LHCN-M2 (cell line): ENCODE measurements at places on chromosomes 5 and 9. TPM values are rescaled to one million over a fixed set of nuclear protein-coding genes. Genes with fewer than 3 reads are reported as not detected.

DNA sequence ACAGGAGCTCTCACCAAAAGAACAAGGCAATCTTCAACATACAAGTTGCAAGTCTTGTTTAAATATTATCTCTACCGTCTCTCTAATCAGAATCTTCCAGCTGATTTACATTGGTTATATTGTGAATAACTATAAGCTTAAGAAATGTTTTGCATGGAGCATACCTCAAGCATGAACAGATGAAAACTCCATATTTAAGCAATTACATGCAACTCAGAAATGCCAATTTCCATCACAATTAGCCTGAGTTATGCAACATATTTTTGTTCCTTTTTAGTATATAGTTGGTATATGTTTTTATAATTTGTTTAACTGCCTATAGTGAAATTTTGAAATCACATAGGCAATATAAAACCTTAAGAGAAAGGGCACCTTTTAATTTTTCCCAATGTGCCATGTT is 142.5 kb downstream of the DENND1A start:
- no peak for DNase-seq

DNA sequence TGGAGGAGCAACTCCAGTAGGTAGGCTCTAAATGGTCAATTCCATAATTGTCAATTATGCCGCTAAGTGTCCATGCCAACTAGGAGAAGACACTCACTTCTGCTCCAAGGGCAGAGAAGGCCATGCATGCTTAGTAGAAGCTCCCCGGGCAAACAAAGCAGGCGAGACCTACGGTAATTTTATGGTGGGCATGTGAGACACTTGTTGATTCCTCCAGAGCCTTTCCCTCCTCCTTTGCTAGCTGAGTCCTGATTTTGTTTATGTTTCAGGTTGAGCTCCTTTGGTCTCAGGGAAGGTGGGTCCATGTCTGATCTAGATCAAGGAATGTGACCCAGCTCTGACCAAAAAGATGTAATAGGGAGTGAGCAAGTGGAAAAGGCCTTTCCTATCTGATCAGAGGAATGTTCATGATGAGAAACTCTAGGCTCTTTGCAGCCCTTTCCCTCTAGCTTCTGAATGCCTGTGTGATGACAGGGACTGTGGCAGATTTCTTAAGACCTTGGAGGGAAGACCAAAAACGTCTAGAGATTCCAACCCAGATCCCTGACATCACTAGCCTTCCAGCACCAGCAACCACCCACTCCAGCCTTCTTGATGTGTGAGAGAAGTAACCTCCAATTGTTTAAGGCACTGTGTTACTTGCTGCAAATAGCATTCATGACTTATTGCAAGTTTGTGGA is 7.7 kb upstream of the CPEB4 start:
- peak; percentile 22 for DNase-seq

GRCh38 chr5:113043491-113043931 is 66.9 kb downstream of the DCP2 start:
- peak; percentile 25 for DNase-seq

Gene STK32A
- 0.23 TPM in 1 of 2 replicates, not detected in the other for total RNA-seq

Gene LTC4S
- total RNA-seq, result not detected in 2 replicates

DNA sequence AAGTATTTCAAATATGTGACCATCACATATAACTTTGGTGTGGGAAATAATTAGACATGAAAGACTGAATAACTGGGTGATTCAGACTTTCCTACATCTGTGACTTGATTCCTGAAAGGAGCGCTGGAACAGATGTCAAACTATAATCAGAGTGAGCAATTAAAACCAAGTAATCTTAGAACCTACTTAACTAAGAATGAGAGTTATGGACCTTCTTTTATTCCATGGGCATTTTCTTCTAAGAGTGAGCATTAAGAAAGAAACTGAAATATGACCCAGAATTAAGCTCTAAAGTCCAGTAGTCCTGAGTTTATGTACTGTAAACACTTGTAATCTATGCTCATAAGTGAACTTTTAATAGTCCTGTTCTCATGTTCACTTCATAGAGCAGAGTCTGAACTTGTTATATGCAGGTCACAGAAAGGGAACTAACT is 68.4 kb downstream of the PAM start:
- peak; percentile 83 for DNase-seq

Gene MYORG
- total RNA-seq, result 1.2 and 1.5 TPM in 2 replicates

DNA sequence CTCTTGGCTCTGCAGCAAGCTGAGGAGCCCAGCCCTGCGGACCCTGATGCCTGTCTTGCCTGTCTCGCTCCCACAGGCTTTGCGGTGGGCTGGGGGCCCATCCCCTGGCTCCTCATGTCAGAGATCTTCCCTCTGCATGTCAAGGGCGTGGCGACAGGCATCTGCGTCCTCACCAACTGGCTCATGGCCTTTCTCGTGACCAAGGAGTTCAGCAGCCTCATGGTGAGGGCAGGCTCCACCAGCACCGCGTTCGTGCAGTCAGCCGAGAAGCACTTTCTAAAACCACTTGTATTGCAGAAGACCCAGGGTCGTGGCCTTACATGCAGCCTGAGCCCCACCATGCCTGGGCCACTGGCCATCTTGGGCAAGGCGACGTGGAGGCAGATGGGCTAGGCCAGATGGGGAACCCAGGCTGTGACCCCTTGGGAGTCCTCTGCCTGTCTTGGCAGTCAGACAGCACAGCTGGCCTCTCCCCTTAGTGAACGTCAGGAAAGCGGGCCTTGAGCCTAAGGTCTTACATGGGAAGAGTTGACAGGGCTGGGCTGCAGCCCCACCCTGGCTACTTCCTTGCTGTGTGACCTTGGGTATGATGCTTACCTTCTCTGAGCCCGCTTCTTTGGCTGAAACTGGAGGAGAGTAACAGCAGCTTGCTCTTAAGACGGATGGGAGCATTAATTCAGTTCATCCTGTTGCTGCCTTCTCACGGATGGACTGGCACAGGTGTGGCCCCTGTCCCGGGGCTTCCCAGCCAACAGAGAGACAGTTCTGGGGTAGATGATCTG is 8.6 kb downstream of the SLC2A8 start:
- no peak for DNase-seq

Gene CAMK4
- total RNA-seq, result 0.06 and 0.52 TPM in 2 replicates

DNA sequence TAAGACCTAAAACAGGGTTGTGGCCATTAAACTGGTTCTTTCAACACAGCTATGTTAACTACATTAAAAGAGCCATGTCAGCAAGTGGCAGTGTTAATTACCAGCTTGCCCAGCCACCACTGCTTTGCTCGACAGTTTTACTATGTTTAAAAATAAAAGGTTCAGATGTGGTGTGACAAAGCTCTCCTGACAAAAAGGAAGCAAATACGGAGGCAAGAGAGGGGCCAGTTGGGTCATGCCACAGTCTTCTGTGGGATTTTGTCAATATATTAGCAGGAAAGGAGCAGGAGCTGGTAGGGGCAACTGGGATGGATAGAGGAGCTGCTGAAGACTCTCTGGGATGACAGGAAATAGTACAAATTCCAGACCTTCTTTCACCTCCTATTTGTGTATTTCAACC is 113.5 kb upstream of the PCA3 start:
- no peak for DNase-seq

Gene GABRA6
- total RNA-seq, result not detected in 2 replicates

GRCh38 chr9:104121022-104121421 is 26.9 kb downstream of the SMC2 start:
- no peak for DNase-seq

GRCh38 chr5:156128026-156128425 is 198.9 kb upstream of the SGCD start:
- no peak for DNase-seq

DNA sequence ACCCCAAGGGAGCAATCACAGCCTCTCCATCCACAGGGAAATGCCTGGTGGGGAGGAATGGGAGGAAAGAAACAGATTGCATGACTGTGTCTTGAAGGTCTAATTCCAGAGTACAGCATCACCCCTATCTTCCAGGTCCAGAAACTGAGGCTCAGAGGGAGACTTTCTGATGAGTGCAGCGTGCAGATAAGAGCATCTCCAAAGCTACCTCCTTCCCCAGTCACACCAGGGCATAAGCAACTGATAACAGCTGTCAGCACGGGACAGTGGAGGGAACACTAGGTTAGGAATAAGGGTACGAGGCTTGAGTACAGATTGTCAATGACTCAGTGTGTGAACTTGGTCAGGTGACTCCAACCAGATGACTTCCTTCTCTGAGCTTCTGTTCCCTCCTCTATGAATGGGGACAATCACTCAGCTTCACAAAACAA is 126.9 kb downstream of the KCNIP1 start:
- DNase-seq, result peak; percentile 3

Gene DROSHA
- total RNA-seq, result 38.8 and 40.8 TPM in 2 replicates

Gene INSL6
- not detected in 2 replicates for total RNA-seq

- DNase-seq, result peak; percentile 84
Measured at GRCh38 chr9:87793292-87793691, 67.4 kb downstream of the CTSL start.

Gene EQTN
- not detected in 2 replicates for total RNA-seq

Gene TAS2R1
- not detected in 2 replicates for total RNA-seq

Gene PCDHB9
- total RNA-seq, result 2.8 and 3.1 TPM in 2 replicates

GRCh38 chr9:105311306-105311705 is 66.9 kb downstream of the SLC44A1 start:
- no peak for DNase-seq

- no peak for DNase-seq
Measured at GRCh38 chr9:75499812-75500211, 390.7 kb upstream of the PCSK5 start.

Gene RNF224
- 0.06 and 0.23 TPM in 2 replicates for total RNA-seq

Gene SHOC1
- total RNA-seq, result 0.26 TPM in 1 of 2 replicates, not detected in the other

Gene TMEM161B
- total RNA-seq, result 15.0 and 18.0 TPM in 2 replicates

GRCh38 chr5:158943057-158943456 is 156.7 kb downstream of the EBF1 start:
- DNase-seq, result peak; percentile 94

GRCh38 chr5:137688210-137688840 is 47.6 kb downstream of the KLHL3 start:
- peak; percentile 11 for DNase-seq

Gene SLC36A3
- not detected in 2 replicates for total RNA-seq
